ENCODE measurements at places on chromosomes 3 and 15.

DNA sequence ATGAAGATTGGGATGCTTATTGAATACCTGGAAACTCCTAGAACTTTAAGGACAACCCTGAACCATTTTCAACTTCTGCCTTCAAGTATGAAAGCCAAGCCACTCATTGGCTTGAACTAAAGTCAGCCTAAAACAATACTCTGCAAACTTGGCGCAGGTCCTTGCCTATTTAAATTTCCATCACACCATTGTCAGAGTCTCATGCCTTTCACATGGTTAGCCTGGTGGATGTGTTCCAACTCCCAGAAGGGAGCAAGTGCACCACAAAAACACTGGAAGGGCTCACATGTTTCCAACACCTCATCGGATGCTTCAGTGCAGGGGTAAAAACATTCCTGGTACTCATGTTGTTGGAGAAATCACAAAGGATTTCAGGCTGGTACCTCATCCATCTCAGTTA lies 511.6 kb upstream of the MDFIC2 start:
- no peak for DNase-seq

DNA sequence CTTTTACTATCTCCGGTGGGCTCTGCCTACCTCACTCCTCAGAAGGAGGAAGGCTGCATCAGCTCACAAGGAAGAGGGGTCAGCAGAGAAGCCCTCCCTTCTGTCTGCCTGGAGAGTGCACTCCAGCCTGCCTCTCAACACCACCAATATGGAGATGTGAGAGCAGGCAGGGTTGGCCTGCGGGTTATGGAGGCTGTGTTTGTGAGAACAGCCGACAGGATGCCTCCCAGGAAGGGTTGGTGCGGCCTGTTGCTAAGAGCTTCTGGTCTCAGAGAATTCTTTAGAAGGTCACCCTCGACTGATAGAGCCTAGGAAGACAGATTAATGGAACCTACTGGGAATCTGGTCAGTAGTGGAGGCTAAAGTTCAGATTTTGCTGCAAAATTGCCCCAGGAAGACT lies 326.1 kb downstream of the NTRK3 start:
- no peak for DNase-seq

- DNase-seq = no peak
Measured at GRCh38 chr15:88334436-88334835, 77.9 kb upstream of the NTRK3 start.

- no peak for DNase-seq
Measured at GRCh38 chr3:135987661-135988060, 22.1 kb downstream of the PPP2R3A start.

GRCh38 chr3:55333923-55334322 lies 153.2 kb downstream of the WNT5A start:
- DNase-seq = no peak

DNA sequence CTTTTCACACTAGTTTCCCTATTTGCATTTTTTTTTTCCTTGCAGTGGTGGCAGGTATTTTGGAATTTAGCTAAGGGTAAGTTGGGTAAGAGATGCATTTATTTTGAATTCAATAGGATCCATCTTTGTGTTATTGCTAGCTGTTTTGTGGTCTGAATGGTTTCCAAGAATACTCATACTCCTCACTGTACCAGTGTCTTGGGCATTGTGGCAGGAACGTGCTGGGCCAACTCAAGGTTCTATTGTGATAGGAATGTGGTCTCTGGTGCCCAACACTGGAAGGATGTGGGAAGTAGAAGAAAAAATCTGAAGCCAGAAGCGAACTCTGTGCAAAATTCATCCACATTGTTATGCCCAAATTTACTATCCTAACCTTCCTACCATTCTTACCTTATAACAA lies 135.6 kb downstream of the RBMS3 start:
- DNase-seq = no peak

DNA sequence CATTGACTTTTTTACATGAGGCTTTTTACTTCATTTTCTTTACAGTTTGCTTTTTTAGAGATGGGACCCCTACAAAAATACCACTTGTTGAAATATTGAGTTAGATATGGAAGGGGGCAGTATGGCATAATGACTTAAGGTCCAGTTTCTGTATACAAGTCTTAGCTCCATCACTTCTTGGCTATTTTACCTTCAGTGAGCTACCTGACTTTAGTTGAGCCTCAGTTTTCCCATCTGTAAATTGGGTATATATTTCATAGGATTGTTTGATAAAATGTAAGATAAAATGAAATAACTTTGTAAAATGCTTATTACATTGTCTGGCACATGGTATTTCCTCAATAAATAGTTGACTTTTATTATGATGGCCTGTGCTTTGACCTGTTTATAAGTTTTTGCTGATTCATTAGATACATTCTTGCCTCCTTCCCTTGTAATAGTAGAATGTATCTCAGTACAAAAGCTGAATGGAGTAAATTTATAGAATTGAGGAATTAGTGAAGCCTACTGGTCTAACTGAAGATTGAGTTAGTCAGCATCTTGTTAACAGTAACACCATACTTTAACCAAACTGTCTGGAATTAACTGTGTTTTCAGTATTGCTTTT lies 27.6 kb downstream of the TBC1D23 start:
- DNase-seq = no peak

DNA sequence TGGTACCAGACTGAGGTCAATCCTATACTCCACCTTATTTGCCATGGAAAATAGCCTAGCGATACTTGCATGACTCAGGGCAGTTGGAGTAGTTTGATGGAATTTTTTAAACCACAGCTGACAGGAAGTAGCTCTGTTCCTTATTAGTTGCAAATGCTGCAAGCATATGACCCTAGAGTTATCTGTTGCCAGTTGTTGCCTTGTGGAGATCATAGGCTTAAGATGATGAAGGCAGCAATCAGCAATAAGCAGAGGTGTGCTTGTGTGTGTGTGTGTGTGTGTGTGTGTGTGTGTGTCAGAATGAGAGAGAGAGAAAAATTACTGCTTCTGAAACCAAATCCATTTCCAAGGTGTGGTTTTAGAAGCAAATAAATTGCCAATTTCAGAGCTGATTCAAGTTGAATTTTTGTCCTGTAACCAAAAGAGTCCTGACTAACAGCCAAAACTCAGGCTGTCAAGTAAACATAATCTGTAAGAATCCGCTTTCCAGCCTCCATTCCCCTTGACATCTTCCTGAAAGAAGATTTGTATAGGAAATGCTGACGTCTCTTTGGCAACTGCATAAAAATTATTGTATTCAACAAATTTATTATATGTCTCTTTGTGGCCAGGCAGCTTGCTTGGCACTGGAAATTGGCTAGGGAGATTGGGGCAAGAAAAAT lies 141.2 kb downstream of the SERPINI1 start:
- no peak for DNase-seq

GRCh38 chr3:42804831-42805132 lies 492 bp upstream of the HIGD1A start:
- DNase-seq = no peak

DNA sequence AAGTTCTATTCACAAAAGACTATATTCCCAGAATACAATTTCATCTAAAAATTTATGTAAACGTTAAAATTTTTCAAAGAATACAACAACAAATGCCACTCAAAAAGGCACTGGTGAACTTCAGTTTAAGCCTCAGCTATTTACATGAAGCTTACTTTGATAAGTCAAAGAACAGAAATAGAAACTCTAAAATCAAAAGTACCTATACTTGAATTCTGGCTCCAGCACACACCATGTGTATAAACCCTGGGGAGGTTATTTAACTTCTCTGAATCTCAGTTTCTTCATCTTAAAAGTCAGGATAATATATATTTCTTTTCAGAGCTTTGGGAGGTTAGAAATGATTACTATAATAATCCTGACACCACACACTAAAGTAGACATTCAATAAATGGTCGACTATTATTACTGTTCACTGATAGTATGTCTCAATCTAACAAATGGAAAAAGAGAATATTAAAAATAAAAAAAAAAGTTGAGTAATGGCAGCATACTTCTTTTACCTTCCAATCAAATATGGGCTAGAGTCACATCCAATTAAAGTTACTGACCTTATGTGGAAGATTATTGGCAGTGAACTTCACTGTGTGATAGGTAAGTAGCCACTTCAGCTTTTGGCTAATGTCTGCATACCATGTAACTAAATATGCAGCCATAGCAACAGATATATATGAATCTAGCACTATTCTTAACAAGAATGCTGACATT lies 248.4 kb downstream of the ISL2 start:
- DNase-seq = no peak

DNA sequence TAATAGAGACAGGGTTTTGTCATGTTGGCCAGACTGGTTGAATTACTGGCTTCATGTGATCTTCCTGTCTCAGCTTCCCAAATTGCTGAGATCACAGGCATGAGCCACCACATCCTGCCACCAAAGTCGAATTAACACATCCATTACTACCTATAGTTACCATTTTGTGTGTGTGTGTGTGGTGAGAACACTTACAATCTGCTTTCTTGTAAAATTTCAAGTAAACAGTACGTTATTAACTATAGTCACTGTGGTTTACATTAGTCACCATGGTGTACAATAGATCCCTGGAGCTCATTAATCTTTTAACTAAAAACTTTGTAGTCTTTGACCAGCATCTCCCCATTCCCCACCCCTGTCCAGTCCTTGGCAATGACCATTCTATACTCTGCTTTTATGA lies 270.0 kb downstream of the NAALADL2 start:
- no peak for DNase-seq

GRCh38 chr3:24504772-24505171 lies 10.1 kb upstream of the THRB start:
- no peak for DNase-seq

- no peak for DNase-seq
Measured at GRCh38 chr3:53694666-53695323, 151.4 kb downstream of the CHDH start.

DNA sequence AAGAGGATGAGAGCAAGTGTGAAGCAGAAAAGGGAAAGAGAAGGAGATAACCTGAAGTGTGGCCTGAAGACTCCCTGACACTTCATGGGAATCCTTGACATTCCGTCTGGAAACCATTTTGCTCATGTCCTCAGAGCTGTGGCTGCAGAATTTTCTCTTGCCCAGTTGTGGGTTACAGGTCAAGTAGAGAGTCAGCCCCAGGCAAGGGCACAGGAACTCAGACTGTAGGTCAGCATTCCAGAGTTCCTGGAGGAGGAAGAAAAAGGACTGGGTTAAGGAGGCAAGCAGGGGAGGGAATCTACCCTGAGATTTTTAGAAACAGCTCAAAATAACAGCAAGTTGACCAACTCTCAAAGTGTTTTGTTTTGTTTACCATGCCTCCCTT lies 4.1 kb upstream of the THSD4 start:
- no peak for DNase-seq

DNA sequence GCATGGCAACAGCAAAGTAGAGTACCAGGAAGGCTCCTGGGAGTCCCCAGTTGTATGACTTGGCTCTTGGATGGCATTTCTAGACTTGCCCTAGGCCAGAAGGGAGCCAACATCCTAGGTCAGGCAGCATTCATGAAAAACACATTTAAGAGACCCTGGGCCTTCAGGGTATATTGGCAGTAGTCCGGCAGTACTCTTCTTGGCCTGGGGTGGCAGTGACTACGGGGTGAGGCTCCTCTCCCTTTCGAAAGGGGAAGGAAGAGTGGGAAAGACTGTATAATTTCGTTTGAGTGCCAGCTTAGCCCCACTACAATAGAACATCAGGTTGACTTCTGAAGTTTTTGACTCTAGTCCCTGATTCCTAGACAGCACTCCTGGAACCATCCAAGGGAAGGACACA lies 136.4 kb downstream of the ZIC4 start:
- no peak for DNase-seq

DNA sequence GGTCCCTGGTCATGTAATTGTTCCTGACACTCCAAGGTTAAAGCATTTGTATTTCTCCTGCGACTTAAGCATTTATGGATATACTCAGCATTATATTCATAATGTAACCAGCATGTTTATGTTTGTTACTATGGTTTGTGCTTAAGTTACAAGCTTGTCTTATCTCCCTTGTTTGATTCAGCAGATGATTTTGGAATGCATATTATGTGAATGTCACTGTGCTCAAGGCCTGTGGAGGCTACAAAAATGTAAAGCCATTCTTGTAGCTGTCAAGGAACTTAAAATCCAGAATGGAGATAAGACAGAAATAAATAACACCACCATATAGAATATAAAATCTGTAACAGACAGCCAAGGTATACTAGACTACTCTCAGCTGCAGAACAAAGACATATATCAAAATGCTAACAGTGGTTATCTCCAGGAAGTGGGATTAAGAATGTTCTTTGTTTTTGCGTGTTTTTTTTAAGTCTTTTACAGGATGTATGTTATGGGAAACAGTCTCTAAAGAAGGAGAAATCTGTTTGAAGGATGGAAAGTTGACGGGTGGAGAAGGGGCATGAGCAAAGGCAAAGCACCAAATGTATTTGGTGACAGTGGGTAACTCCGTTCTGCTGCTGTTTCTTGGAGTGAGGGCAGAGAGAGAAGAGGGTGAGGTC lies 61.4 kb downstream of the IGF2BP2 start:
- no peak for DNase-seq

DNA sequence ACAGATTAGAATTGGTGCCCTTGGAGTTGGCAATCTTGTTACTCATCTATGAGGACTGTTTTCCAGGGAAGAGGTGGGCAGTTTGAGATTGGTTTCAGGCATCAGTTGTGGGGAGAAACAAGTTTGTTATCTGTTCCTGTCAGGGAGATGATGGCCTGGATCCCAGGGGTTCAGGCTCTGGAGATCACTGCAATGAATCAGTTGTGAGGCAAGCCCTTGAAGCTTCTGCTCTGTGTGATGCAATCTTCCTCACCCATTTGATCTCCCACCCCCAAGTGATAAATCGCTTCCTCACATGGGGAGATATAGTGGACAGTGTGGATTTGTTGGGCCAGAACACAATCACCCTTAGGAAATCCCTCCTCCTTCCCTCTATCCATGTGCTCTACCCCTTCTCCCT lies 276.6 kb upstream of the LRTM1 start:
- no peak for DNase-seq

DNA sequence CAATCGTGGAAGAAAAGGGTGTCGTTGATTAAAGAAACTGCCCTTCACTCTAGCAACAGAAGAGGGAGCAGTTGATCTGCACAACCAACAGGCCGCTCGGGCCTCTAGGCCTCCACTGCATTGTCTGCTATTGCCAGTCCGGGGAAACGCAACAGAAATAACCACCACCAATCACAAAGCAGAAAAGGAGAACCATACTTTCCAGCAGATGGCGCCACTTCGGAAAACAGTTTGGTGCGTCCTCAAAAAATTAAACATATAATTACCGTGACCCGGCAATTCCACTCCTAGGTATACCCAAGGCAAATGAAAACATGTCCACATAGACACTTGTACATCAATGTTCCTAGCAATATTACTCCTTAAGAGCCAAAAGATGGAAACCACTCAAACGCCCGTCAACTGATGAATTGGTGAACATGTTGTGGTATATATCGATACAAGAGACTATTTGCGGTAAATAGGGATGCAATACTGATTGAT lies 154.1 kb downstream of the TJP1 start:
- DNase-seq = peak; percentile 68

DNA sequence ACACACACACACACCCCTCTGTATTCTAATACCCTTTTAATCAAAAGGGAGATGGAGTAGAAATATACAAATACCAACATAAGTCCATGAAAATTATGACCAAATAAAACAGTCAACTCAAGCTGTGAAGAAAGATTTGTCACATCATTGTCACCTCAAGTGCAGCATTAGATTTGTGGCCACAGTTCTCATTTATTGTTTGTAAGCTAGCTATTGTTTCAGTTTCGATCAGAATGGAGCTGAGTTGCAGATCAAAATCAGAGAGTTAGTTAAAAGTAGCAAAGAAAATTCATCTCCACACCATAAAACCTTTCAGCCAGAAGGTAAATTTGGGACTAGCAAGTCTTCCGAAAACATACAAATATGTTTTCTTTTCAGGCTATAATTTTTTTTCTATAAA lies 267.7 kb upstream of the LMCD1 start:
- DNase-seq = no peak

Data from K562 (cell line).